ENCODE measurements at places on chromosomes 5 and 9.

DNA sequence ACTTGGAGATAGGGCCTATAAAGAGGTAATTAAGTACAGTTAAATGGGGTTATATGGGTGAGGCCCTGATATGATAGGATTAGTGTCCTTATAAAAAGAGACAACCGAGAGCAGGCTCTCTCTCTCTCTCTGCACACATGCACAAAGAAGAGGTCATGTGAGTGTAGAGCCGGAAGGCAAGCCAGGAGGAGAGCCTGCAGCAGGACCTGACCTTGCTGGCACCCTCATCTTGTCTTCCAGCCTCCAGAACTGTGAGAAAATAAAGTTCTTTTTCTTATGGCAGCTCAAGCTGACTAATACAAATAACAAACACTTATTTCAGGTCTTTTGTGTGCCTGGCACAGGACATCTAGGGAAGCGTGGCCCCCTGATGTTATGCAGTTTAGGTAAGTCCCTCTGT is 62.1 kb downstream of the ARHGAP26 start:
- no peak for DNase-seq

GRCh38 chr9:121331549-121331948 is 38.5 kb downstream of the STOM start:
- no peak for DNase-seq

- no peak for DNase-seq
Measured at GRCh38 chr9:35757226-35757891, 3.3 kb upstream of the MSMP start.

- DNase-seq, result no peak
Measured at GRCh38 chr9:95138474-95138873, 179.0 kb downstream of the FANCC start.

GRCh38 chr5:179244044-179244443 is 101.2 kb downstream of the ADAMTS2 start:
- no peak for DNase-seq

DNA sequence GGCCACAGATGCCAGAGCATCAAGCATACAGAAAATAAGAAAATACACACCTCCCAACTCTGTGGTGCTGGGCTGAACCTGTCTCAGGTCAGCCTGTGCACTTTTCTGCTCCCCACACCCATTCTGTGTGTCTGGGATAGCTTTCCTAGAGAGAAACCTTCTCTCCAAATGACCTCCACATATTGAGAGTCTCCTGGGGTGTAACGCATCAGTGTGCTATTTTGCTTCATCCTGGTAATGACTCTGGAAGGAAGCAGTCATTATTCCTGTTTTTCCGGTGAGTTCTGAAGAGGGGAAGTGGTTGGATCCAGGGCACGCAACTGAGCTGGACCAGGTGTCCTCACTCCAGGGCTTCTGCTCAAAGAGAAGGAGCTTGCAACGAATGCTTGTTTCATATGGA is 73.2 kb upstream of the SH3PXD2B start:
- no peak for DNase-seq

DNA sequence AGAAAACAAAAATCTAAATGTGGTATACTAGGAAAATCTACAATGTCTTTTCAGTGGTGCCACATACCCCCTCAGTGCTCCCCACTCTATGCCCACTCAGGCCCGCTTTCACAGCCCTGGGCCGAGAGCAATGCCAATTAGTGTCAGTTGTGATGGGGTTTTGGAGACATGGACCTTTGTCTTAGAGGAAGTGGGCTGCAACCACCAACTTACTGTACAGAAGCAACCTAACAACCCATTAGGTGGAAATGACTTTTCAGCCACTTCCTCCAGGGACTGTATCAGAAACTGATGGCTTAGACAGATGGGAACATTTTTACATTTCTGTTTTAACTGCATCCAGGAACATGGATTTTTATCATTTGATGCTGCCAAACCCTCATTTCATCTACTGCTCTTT is 268.0 kb downstream of the BNC2 start:
- DNase-seq, result no peak

DNA sequence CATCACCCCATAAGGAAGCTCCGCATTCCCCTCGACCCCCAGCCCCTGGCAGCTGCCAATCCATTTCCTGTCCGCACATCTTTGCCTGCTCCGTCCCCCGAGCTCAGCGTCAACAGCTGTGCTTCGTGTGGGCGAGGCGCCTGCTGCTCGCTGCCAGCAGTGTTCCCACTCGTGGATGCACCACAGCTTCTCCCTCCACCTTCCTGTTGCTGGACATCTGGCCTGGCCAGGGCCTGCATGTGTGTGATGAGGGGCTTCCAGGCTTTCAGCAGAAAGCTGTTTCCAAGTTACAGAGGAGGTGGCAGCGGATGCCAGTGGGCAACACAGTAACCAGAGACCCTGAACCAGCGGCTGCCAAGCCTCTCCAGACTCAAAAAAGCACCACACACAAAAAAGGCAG is 86.0 kb downstream of the PRRT1B start:
- no peak for DNase-seq

DNA sequence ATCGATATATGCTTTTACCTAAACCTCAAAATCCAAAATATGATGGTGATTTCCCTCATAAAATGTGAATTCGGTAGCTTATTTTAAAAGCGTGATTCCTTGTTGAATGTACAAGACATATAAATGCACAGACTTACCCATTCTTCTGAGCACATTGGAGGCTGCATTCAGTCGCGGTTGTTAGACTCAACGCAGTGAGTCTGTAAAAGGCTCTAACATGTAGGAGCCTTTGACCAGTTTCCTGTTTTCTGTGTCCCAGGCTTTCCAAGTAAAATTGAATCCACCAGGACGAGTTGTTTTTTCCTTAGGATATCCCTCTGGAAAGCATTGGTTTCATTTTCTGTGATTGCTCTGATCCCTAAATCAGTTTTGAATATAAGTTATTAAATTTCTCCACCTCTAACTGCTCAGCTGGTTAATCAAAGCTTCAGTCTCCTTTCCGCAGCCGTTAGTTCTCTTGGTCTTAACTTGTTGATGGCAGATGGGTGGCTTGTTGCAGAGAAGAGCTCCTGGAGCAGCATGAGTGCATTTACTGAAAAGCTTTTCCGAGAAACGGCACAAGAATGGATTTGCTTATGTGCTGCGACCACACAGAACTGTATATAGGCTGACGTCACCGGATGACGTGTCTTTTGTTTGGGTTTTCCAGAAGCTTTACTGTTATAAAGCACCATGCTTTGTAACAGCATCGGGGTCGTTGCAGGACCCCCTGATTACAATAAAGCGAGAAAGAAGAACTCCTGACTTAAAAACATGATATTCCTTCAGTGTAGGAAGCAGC is at the start of gene LRRTM2:
Gene LRRTM2, minus strand, starts transcription at position 565 of the 781 bp plus-strand sequence. Its CDS starts 424 bp downstream, at position 141.
- no peak for DNase-seq

GRCh38 chr5:2695200-2695891 is 56.1 kb downstream of the IRX2 start:
- DNase-seq, result no peak

DNA sequence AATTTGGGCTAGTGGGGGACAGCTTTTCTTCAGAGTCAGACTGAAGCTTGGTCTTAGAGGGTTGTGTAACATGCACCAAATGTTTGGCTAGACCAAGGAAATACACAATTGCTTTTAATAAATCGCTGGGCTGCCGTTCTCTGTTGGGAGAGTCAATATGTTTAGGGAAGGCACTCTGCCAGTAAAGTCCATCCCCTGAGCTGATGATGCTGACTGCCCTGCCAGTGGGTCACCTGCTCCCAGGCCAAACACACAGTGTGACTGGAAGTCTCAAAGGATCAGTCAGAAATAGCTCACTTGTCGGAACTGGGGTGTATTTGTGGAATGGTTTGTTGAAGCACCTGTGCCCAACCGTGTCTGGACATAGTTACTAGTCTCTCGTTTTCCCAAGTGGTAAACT is 17.9 kb upstream of the ZNF474 start:
- no peak for DNase-seq

GRCh38 chr9:87206064-87206661 is 258.9 kb upstream of the GAS1 start:
- DNase-seq, result no peak

- no peak for DNase-seq
Measured at GRCh38 chr5:111782216-111782615, 25.2 kb upstream of the NREP start.

DNA sequence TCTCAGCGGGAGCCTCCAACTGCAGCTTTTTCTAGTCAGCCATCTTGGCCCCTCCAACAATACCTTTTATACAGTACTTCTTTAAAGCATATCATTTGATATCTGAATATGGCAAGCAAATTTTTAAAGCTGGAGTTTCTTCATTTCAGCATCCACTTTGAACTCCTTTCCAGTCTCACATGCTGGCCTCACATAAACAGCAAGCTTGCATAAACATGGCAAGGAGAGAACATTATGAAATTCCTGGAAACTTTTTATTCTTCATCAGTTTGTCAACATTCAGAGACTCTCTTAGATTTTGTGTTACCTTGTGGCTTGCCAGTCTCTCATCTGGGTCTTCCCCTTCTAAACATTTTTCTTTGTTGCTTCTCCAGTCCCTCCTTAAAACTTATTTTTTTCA is 745.3 kb downstream of the NR2F1-AS1 start:
- DNase-seq, result no peak

DNA sequence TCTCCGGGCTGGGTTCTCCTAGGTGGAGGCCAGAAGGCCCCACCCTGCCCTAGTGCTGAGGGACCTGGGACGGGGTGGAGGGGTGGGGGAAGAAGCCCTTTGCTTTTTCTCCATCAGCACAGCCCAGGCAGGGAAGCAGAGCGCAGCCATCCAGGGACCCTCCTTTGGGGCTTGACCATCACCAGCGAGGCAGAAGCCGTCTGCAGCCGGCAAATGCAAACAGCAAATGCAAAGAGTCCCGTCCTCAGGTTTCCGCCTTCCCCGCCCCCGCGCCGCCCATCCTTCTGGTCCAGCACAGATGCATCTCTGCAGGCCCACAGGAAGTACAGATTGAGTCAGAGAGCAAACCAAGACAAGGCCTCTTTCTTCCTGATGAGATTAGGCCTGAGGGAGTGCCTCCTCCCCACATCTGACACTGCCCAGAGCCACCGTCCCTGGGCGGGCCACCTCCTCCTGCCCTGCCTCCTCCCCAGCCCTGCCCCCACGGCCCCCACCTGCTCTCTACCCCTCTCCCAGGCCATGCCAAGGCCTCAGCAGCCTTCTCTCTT is 23.4 kb downstream of the CORO2A start:
- DNase-seq, result peak; percentile 48

DNA sequence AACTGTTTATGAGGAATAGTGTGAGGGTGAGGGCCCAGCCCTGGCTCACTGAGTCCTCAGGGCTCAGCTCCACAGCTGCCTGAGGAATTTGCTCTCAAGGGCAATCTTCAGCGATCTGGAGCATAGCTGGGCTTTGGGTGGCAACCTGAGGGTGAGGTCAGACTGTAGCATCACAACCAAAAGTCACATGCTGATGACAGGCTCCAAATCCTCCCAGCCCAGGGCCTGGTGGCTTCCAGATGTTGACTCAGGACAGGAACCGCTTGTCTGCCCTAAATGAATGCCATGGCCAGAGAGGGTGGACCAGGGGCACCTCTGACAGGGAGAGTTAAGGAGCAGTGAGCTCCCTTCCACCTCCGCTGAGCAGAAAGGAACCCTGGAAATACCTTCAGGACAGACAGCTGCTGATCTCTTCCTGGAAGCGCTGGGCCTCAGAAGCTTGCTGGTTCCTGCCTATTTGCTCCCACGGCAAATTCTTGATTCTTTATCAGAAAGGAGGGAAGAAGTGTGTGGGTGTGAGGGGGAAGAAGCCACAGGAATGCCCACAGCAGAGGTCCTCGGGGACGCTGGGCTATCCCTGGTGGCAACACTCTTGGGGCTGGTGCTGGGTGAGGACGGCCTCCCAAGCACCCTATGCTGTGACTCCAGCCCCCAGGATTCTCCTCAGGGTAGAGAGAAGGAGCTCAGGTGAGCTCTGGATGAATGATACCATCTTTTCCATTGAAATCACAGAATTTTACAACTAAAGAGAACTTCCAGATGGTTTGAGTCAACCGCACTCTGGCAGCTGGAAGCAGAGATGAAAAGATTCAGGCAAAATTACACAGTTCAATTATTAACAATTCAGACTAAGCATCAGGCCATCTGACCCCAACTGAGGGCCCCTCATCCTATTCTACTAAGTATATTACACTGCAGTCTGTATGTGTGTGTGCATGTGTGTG is 13.8 kb upstream of the CTSL start:
- no peak for DNase-seq

DNA sequence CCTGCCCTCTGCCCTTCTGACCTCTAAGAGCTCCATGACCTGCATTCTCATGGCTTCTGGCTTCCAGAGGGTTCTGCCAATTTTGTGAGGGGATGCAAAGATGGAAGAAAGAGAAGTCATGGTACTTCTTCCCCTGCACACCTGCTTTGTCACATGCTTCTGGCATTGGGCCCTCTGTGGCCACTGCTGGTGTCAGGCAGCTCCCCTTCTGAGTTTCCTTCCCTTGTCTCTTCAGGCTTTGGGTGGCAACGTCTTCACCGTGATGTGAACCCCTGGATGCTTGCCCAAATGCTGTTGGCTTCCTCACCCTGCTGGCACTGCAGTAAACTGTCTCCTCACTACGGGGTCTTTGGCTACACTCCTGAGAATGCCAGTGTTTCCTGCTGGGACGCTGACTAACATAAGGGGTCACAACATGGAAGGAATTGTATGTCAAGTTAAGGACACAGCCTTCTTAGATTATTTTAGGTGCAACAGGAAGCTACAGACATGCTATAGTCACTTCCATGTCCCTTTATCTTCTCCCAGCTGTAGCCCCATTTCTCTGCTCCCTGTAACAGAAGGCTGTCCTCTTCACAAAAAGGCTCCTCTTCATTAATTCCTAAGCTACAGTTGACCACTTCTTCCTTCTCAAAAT is 8.9 kb upstream of the CLINT1 start:
- no peak for DNase-seq

DNA sequence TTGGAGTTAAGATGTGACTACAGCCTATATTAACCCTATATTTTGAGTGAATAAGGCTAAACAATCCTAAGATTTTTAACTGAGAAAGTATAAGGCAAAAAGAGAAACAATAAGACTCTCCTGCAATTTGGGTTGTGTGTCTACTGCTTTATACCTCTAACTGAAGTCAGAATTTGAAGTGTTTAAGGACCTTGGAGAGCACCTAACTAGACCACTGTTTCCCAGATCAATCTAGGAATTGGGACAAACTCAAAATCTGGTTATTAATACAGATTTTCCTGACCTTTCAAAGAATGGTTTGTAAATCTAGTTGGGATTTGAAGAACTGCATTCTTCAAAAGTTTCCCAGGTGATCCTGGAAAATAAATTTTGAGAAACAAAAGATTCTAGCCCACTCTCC is 42.1 kb downstream of the GABRA1 start:
- no peak for DNase-seq

- peak; percentile 28 for DNase-seq
Measured at GRCh38 chr5:108681079-108681921, 66.4 kb upstream of the FER start.

- DNase-seq, result peak; percentile 29
Measured at GRCh38 chr5:107248066-107248695, 422.6 kb downstream of the EFNA5 start.

- DNase-seq, result no peak
Measured at GRCh38 chr5:53180538-53180937, 71.0 kb upstream of the MOCS2 start.
